ENCODE measurements at places on chromosomes 4 and X. TPM values are rescaled to one million over a fixed set of nuclear protein-coding genes. Genes with fewer than 3 reads are reported as not detected.

- no peak for DNase-seq
Observed at GRCh38 chr4:1400831-1401408, 5.3 kb downstream of the NKX1-1 start.

DNA sequence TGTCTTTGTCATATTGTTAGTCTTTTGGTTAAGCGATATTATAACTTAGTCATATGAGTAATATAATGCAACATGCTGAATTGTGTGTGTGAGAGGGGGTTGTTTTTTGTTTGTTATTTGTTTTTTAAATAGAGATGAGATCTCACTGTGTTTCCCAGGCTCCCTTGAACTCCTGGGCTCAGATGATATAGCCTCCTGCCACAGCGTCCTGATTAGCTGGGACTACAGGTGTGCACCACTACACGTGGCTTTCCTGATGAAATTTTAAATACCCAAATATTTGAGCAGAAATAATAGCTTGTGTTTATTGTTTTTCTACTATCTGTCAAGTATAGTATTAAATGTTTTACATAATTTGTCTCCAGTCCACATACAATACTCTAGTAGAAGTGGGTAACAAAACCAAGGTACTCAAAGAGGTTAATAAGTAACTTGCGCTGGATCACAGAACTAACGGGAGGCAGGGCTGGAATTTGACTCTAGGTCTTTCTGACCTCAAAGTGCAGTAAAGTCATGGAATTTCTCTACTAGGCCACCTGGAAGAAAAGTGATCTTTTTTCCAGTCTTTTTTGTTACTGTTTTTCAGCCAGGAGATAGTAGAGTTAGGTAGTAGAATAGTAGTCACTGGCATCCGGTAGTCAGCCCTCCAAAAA, 47.8 kb downstream of the CLCN3 start:
- no peak for DNase-seq

GRCh38 chrX:153412746-153413720, 1.8 kb downstream of the ZFP92 start:
- no peak for DNase-seq

- DNase-seq: no peak
Observed at GRCh38 chr4:95129031-95129430, 371.3 kb downstream of the BMPR1B start.

GRCh38 chr4:128827296-128827695, 17.8 kb downstream of the JADE1 start:
- no peak for DNase-seq

The HCCS gene
- polyA plus RNA-seq: 28.7 TPM

- DNase-seq: no peak
Observed at GRCh38 chr4:161519611-161520010, 644.2 kb downstream of the FSTL5 start.

DNA sequence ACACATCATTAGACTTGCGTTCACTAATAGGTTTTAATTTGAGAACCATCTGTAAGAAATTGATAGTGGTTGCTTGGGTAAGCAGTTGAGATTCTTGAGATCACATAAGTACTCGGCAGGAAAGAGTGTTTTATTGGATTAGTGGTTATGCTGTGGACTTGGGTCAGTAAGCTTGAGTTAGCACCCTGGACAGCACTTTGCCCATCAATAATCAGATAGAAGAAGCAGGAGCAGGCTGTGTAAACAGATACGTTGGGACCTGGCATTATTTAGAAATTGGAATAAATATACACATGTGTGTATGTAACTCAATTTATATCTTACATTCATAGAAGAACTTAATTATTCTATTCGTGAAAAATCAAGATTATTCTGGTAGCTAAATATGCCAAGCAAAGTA, 357.5 kb upstream of the SMIM31 start:
- no peak for DNase-seq

- no peak for DNase-seq
Observed at GRCh38 chr4:165360041-165360695, 18.6 kb upstream of the CPE start.

The TMEM128 gene
- 52.8 TPM for polyA plus RNA-seq

The ARHGAP4 gene
- polyA plus RNA-seq: 28.8 TPM

The AFM gene
- 16.3 TPM for polyA plus RNA-seq

GRCh38 chrX:15761564-15762191, 23.6 kb downstream of the CA5B start:
- peak; percentile 7 for DNase-seq

GRCh38 chr4:38377195-38377594, 286.8 kb upstream of the KLF3 start:
- DNase-seq: no peak

DNA sequence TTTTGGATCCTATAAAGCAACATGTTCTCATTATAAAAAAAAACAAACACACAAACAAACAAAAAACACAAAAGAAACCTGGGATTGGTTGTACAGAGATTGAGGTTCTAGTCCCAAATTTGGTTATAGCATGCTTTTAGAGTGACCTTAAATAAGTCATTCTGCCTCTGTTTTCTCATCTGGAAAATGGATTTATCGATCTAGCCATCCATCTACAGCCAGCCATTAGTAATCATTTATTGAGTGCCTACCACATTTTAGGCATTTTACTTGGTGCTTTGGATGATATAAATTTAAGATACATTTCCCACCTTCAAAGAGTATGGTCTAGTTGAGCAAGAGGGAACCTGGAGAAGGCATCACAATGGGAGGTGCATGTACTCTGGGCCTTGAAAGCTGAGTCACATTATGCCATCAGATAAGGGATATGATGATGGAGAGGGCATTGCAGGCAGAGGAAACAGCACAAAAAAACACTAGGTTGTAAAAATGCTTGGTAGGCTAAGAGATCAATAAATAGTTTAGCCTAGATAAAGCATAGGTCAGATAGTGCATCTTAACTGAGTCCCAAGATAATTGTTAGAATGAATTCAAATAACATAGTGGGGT, 91.4 kb downstream of the HEPH start:
- DNase-seq: no peak

The APEX2 gene
- polyA plus RNA-seq: 18.8 TPM

The SLC10A4 gene
- polyA plus RNA-seq: 0.35 TPM

GRCh38 chrX:36684053-36684452, 324.1 kb upstream of the FAM47C start:
- DNase-seq: no peak

DNA sequence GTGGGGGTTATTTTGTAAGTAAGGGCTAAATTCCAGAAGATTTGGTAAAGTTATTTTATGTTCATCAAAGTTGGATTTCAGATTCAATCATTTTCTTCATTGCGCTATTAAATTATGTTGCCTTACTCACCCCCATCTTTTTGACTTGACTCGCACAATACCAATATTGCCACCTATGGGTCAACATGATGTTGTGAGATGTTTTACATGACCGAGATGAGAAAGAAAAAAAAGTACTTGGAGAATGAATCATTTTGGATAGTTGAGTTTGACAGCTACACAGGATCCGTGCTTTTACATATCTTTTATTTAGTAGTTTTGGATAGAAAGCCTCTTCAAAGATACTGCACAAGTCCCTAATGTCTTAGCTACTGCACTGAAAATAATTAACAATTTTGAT, 224.2 kb upstream of the EMCN start:
- no peak for DNase-seq

The RENBP gene
- 27.1 TPM for polyA plus RNA-seq

- no peak for DNase-seq
Observed at GRCh38 chr4:71009086-71009485, 15.6 kb downstream of the DCK start.

The HPRT1 gene
- 44.4 TPM for polyA plus RNA-seq

DNA sequence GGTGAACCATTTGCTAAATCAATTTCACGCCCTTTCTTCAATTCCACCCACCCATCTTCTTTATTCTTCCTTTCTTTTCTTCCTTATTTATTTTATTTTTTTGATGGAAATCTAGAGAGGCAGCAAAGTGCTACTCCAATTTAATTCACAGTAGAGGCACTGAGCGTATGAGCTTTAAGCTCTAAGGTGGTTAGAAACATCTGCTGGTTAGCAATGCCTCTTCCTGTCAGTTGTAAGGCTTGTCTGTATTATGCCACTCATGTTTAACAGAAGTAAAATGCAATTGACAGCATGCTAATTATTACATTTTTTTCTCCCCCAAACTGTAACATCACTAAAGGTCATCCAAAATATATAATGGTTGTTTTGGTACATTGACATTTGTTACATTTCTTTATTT, 103.8 kb downstream of the EPHA5 start:
- no peak for DNase-seq

- no peak for DNase-seq
Observed at GRCh38 chr4:188783175-188783574, 643.9 kb downstream of the TRIML1 start.

DNA sequence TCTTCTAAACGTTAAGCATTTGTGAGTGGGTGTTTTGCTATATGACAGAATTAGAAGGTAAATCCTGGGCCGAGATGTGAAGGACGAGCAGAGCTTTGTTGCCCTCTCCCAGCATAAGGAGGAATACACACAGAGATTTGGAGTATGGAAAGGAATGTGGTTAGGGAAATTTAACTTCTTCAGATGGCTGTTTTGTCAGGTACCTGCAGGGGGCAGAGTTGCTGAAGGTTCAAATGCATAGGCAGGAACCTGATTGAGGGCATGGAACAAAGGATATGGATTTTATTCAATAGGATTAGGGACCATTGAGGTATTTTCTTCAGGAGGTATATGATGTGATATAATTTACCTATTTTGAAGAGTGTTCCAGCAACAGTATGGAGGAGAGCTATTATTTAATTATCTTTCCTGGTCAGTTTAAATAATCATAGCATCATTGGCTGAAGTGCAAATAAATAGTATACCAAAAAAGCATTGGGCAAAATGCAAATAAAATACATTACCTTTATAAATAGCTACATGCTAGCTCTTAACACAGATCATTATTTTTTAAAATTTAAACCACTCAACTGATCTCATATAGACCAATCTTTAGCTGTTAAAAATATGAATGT, 143.6 kb downstream of the SLIT2 start:
- DNase-seq: no peak

GRCh38 chrX:129665916-129666644, 11.3 kb upstream of the APLN start:
- no peak for DNase-seq

DNA sequence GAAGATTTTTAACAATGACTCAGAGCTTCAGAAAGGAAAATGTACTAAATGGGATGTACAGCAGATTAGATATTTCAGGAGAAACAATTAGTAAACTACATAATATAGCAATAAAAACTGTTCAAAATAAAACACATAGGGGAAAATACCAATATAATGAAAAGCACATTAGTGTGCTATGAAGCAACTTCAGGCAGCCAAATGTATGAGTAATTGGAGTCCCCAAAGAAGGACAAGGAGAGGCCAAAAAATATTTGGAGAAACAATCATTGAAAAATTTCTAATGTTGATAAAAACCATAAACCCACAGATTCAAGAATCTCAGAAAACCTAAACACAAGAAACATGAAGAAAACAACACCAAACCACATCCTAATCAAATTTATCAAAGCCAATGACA, 129.3 kb upstream of the CHRDL1 start:
- no peak for DNase-seq

DNA sequence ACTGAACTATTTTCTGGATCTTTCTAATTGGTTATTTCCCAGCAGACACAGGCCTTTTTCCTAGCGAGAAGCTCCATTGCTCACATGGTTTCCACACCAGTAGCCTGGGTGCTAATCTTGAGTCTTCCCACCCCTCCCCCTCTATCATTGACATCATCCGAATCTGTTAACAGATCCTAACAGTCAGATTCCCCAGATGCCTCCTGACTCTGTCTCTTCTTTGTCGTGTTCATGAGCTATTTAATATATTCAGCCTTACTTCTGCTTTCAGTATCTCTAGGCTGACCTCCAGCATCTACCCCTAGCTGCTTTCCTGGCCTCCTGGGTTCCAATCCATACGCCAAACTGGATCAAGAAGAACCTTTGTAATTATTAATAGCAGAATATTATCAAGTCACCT, 85.0 kb downstream of the CLNK start:
- DNase-seq: no peak

DNA sequence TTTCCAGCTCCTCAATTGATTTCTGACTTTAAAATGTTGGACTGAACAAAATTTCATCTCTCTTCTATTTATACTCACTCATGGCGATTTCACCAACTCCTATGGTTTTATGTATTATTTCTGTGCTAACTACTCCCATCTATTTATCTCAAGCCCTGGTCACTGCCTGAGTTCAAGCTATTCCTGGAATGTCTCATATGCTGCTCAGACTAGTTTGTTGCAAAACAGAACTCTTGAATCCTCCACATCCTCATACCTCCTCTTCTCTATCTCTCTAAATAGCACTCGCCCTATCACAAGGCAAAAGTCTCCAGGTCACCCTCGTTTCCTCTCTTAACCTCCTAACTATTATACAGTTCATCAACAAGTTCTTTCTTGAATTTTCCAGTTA, 19.0 kb upstream of the DDX60 start:
- DNase-seq: no peak

The PDE6B gene
- polyA plus RNA-seq: 50.6 TPM

DNA sequence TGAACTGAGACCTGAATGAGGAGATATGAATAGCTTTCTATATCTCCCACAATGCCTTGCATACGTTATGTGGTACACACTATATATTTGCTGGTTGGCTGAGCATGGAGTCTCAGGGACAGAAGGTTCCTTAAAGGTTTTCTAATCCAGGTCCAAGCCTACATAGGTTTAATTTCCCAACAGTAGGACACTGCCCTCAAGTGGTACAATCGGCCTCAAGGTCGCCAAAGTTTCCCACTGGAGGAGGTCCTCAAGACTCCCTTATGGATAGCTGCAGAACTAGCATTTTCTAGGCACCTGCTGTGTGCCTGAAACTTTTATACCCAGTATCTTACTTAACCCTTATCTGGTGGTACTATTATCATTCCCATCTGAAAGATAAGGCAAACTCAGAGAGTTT, 21.0 kb upstream of the EFNB1 start:
- DNase-seq: no peak

The AREG gene
- not detected for polyA plus RNA-seq

DNA sequence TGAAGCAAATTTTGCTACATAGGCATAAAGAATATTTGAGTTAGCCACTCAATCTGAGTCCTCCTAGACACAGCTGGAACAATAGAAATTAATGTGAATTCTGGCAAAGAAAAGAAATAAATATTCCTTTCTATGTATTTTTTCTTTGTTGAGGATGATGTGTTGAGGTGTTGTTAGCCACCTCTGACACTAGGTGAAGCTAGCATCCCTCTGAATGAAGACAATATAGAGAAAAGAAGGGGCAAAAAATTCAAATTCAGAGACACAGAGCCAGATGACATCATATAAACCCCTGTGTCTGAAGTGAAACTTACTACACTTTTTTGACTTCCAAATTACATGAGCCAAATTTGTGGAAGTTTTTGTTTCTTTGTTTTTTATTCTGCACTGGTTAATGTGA, 34.6 kb upstream of the TMPRSS11D start:
- no peak for DNase-seq

GRCh38 chrX:155148724-155149537, 67.3 kb upstream of the VBP1 start:
- DNase-seq: no peak

All from right renal pelvis (tissue), 4 donors.